ENCODE measurements at places on chromosomes 13 and 19. TPM values are rescaled to one million over a fixed set of nuclear protein-coding genes. Genes with fewer than 3 reads are reported as not detected.

The KCTD15 gene
- total RNA-seq = 72.5 TPM

- DNase-seq = no peak
Measured at GRCh38 chr13:110407531-110407930, 100.4 kb downstream of the COL4A2 start.

DNA sequence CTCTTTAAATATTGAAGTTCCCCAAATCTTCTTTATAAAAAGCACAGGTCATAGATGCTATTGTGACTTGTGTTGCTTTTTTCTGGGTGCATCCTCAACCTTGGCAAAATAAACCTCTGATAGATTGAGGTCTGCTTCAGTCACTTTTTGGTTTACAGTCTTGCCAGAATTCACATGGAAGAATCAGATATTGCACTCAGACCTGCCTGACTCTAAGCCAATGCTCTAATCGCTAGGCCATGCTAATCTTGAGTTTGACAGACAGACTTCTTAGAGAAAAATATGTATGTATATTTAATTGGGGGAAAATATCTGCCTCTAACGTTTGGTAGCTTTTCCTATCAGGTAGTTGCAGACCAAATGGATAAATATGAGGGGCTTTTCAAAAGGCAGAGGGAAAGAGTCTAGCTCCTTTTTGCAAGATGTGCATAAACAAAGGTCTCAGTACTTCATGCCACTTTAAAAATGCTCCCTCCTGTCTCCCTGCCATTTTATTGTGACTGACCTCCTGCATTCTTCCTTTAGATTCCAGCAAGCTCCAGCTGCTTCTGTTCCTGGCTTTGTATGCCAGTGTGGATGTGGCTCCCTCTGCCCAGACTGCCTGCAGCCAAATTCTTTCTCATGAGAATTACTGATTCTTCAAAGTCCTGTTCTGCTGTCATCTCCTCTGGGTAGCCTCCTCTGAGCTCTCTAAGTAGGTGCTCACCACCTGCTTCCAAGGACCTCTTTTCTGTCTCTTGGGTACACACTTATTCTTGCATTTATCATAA, 42.4 kb upstream of the RFC3 start:
- DNase-seq = no peak

DNA sequence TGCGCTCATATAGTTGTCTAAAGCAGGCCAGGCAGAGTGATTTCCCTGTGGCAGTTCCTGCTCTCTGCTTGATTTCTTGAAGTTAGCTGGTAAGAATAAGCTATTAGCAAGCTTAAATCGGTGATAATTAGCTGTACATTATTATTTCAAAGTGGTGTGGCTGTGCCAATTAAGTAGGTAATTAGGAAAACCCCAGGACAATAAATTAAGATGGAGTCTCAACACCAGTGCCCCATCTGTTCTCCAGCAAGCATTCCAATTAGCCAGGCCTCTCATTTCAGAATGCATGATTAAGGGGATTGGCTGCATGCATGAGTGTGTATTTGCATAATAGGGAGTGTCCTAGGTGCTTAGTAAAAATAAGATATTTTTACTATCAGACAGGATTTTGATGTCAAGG, 342.3 kb downstream of the GPC5 start:
- DNase-seq = no peak

DNA sequence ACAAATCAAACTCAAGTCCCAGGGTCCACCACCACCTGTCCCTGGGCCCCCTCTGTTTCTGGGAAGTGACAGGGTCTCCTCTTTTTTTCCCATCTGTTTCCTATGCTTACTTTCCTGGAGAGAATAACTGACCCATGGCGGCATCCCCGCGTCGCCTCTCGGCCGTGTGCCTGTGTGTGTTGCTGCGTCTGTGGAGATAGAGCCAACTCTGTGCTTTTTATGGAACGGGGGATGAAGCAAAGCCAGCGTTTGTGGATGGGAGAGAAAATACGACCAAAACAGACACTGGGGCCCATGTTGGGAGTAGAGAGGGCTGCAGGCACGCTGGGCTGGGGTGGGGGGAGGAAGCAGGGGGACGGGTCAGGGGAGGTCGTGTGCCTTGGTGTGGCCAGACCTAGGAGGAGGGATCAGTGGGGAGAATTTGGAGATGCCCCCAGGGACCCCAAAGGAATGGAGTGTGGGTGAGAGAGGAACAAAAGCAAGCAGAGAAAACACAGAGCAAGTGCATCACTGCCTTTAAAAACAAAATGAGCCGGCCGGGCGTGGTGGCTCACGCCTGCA, 16.6 kb downstream of the PLK5 start:
- DNase-seq = no peak

GRCh38 chr13:75271846-75272245, 210.1 kb downstream of the TBC1D4 start:
- DNase-seq = no peak

All from MG63 (cell line).